ENCODE measurements at places on chromosomes 4 and X.

GRCh38 chrX:68443155-68443868, 10.0 kb upstream of the OPHN1 start:
- no peak for DNase-seq

- no peak for DNase-seq
Observed at GRCh38 chr4:62588671-62589070, 1388.5 kb downstream of the ADGRL3 start.

DNA sequence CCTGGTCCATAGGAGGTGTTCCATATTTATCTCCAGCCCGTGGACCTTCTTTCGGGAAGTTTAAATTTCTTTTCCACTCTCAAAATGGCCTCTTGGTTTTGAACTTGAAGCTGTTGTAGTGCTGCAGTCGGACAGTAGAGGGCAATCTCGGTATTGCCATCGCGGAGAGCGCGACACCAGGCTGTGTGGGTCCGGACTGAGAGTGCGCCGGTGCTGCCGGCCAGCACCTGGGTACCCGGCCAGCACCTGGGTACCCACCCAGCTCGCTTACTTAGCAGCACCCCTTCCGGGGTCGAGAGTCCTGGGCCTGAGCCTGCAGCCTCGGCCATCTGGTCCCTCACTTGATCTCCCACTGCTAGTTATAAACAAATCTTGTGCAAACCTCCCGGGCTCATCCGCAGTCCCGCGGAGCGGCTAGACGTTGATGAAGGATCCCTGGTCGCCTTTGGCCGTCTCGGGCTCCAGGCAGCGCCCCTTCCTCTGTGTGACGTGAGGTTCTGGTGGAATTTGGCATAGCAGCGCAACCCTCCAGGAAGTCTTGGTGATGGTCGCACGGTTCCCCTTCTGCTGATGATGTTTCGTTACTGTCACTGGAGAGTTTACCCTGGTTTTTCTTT, 18.0 kb downstream of the FAM9A start:
- no peak for DNase-seq

DNA sequence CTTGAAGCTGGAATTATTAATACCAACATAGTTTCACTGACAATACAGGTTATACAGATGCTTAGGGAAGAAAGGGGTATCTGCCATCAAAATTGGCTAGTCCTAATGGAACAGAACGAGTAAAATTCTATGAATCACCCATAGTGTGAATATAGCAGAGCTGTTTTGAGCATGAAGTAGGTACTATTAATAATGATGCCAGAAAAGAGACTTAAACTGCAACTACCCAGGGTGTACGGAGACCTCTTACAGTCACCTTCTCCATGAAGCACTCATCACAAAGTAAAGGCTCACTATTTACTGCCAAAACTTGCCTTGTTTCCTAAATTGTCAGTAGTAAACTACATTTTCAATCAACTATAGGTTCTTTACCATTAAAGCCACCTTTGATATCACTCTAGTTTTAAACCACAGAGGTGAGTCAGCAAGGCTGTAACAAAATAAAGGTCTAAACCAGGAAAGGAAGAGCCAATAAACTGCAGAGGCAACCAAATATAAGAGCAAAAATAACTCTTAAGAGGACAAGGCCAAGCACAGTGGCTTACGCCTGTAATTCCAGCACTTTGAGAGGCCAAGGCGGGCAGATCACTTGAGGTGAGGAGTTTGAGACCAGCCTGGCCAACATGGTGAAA, 114.4 kb downstream of the FRYL start:
- DNase-seq, result no peak

DNA sequence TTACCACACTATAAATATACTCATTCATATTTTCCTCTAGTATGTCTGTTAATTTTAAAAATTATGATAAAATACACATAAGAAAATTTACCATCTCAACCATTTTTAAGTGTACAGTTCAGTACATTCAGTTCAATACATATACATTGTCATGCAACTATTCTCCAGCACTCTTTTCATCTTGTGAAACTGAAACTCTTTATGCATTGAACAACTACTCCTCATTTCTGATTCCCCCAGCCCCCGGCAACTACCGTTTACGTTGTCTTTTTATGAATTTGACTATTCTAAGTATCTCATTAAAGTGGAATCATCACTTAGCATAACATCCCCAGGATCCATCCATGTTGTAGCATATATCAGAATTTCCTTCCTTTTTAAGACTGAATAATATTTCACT, 8.7 kb downstream of the SMARCAD1 start:
- no peak for DNase-seq

- no peak for DNase-seq
Observed at GRCh38 chr4:184280137-184280536, 62.5 kb upstream of the ENPP6 start.

DNA sequence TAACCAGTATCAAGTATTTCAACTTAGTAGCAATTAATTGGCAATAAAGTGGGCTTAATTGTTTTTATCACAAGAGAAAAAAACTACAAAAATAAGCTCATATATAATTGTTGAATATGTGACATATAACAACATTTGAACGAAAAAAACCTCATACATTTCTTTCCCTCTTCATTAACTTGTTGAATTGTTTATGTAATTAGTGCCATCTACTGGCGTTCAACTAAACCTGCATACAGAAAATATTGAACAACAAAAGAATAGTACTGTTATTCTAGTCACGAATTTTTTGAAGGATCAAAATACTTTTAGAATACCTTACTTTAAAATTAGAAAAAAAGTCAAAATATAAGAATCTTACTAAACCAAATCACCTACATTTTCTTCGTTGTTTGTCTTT, 586.5 kb upstream of the FTHL17 start:
- no peak for DNase-seq

- no peak for DNase-seq
Observed at GRCh38 chrX:48467281-48467761, 2.7 kb downstream of the SLC38A5 start.

DNA sequence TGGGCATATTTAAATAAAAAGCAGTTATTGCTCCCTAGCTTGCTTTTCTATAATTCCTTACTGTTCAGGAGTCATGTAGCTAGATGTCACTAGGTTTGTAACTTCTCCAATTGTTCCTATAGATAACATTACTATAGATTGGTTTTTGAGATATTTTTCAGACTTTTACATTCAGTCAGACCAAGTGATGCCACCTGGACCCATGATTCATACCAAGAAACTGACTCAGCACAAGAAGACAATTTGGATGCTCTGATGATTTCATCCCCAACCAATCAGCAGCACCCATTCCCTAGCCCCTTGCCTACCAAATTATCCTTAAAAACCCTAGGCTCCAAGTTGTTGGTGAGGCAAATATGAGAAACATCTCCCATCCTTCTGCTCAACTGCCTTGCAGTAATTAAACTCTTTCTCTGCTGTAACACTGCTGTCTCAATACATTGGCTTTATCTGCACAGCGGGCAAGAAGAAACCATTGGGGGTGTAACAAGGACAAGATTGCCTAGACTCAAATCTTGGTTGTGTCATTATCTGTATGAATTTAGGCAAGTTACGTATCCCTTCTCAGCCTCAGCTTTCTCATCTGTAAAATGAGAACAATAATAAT, 11.8 kb upstream of the NEIL3 start:
- DNase-seq, result no peak

Data from stimulated activated CD8-positive, alpha-beta memory T cell treated with anti-CD3 and anti-CD28 coated beads, Interleukin-7, amount 100 ng/mL, for 1 hour (primary cell).